ENCODE measurements at places on chromosomes 11 and 22.
A peak's percentile ranks its signal among the peaks of the same experiment; 100 is the strongest.

- no peak for DNase-seq
These were observed 49.8 kb downstream of the DCUN1D5 start for GRCh38 chr11:103042161-103042560.

- no peak for DNase-seq
These were observed 335.1 kb upstream of the API5 start for GRCh38 chr11:42976636-42977217.

DNA sequence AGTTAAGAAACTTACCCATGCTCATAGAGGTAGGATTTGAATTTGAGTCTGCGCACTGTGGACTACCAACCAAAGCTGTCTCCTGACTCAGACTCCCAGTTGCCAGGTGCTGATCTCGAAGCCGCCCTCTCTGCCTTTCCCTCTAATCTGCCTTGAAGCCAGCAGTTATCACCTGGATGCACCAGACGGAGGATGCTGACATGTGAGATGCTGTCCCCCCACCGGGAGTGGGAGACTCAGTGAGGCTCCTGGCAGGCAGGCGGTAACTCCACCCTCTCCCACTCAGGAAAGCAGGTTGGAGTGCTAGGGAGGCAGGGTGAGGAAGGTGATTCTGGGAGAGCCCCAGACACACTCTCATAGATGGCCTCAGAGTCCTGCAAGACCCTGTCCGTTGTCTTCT, 40.4 kb downstream of the KIAA1671 start:
- no peak for DNase-seq

GRCh38 chr22:45879552-45879949, 97.4 kb downstream of the WNT7B start:
- DNase-seq, result no peak

GRCh38 chr11:13008625-13009475, at the start of gene RASSF10:
TSS of gene RASSF10 (plus strand) at chr11:13009316. CDS start at chr11:13009577, 261 bp downstream.
- DNase-seq, result no peak

DNA sequence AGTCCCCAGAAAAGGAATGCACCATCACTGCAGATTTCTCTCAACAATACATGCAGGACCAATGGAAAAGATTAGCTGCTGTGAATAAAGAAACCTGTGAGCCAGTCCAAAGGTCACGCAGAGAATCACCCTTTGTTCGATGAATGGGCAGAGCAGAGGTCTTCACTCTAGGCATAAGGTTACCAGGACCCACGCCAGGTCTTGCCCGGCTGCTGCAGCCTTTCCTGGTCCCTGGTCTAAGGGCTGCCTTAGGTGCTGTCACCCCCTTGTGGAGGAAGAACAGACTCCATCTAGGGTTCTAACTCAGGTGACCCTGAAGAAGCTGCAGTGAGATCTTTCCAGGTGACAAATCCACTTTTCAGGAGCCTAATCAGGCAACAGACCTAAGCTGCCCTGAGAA, 29.0 kb upstream of the NAP1L4 start:
- DNase-seq, result peak; percentile 42

- DNase-seq, result no peak
These were observed 17.9 kb downstream of the ARHGEF12 start for GRCh38 chr11:120354068-120354467.

DNA sequence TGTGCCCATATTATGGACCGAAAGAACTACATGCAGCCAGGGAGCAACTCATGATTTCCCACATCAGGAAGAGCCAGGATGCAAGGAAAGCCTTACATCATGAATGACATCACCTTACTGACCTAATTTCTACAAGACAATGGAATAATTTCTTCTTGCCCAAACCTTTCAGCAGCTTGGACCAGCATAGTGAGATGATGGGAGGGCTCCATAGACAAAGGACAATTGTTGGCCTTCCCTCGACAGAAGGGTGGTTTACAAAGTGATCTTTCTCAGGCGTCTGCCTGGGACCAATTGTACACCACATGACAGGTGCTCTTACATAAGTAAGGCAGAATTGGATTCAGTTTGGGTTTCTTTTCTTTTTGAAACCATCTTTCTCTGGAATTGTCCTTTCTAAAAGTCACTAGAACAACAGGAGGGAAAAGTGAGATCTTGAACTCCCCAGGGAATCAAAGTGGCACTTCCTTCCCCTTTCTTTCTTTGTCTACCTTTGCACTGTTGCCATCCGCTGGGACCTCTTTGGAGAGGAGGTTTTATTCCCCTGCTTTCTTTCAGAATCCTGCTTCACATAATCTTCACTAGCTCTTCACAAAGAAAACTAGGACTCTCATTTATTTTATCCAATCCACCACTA, 51.7 kb upstream of the PAK1 start:
- peak; percentile 35 for DNase-seq

DNA sequence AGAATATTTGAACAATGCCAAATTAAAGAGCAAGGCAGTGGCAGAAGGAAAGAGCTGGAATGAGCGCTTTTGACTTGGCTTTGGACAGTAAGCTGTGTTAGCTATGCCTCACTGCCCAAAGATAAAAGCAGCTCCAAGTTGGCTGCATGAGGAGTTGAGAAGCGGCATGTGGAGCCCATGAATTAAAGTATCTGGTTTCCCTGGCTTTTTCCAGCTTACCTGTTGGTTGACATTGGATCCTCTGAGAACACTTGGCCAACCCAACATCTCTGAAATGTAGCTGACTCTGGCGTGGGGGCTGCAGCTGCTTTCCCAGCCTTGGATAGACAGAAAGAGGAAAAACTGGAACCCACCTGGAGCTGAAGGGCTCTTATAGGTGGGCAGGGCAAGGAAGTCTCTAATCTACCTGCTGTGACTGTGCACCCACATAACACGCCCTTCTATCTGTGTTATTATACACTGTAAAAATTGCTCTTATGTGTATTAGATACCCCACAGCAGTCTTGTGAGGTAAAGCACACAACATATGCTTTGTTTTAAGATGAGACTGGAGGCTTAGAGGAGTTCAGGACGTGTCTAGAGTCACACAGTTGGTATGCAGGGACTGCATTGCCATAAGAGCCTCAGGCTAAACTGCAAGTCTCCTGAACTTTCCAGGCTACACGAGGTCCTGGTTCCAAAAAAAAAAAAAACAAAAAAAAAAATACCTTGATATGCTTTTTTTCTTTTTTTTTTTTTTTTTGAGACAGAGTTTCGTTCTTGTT, 5.8 kb downstream of the UBASH3B start:
- no peak for DNase-seq

GRCh38 chr11:44366741-44367140, 56.8 kb upstream of the ALX4 start:
- DNase-seq, result no peak

DNA sequence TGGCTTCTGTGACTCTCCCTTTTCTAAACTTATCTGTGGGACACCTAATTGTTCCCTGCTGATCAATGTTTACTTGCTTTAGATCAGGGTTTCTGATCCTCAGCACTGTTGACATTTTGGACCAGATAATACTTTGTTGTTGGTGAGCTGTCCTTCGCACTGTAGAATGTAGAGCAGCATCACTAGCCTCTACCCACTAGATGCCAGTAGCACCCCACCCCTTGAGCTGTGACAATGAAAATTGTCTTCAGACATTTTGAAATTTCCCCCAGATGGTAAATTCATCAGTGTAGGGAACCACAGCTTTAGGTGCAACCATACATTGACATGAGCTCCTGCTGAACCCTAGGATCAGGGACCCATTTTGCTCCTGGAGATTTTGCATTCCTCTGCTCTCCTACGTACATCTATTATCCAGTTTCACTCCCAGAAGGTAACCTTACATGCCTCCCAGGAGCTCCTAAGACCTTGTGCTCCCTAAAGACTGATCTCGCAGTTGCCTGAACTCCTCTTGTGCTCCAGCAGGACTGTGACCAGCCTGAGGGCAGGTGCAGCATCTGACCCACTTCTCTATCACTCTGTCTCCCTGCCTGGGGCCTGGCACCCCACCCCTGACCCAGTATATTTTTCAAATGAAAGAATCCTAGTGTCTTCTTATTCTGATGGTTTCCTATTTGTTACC, 107.8 kb downstream of the FAR1 start:
- DNase-seq, result no peak

DNA sequence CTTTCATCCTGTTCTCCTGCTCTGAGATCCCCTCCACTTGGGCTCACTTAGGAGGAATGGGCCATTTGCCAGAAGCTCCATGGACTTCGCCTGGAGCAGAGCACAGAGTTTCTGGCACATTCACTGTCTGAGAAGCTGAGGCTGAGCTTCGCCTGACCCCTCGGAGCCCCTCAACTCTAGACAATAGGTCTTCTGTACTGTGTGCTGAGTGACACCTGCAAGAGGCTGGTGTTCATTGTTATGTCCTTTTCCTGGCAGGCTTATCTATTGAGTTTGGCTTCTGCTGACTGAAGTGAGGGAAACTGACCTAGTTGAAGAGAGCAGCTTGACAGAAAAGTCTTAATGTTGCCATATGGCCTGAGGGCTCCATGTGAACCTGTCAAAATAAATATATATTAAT, 124.3 kb downstream of the EHF start:
- no peak for DNase-seq

- DNase-seq, result no peak
These were observed 728 bp downstream of the TBC1D22A start for GRCh38 chr22:46763051-46763705.

GRCh38 chr11:2913776-2914175, 15.4 kb downstream of the PHLDA2 start:
- DNase-seq, result no peak

DNA sequence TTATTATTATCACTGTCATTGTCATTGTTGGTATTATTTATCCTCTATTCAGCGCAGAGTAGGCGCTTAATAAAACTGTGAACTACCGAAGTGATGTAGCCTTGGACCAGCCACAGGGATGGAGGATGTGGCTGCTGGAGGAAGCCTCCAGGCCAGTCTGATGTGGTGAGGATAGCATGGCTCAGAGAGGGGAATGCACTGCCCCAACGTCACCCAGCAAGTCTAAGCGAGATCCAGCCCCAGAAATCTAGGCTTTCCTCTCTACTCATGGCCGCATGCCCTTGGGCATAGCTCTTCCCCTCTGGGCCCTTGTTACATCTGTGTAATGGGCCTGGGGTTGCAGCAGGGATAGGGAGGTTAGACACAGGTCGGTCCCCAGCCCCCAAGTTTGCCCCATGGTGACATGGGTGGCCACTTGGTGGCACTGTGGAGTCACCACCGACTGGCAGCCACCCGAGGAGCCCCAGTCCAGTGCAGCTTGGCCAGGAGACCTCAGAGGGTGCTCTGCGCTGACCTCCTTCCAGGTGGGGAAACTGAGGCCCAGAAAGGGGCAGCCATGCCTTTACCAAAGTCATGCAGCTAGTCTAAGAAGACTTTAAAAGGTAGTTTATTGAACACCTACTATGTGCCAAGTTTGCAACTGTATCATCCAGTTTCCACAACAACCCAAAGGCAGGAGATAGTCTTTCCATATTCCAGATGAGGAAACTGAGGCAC, 395.7 kb downstream of the MN1 start:
- peak; percentile 91 for DNase-seq

DNA sequence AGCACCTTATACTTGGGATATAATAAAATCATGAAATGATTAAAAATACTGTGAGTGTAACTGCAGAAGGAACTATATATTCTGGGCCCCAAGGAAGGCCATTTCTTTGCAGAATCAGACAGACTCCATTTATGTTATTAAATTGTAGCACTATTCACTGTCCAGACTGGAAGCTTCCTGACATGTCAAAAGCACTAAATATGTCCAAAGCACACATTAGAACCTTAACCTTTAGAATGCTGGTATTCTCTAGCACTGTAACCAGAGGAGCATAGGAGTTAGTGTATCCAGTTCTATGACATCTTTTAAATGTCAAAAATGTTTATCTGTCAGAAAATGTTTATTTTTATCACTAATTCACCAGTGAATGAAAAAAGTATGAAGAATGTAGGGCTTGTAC, 246.9 kb downstream of the CADM1 start:
- no peak for DNase-seq

Measured in urothelium cell line (cell line).